ENCODE measurements at places on chromosomes 6 and 20.

DNA sequence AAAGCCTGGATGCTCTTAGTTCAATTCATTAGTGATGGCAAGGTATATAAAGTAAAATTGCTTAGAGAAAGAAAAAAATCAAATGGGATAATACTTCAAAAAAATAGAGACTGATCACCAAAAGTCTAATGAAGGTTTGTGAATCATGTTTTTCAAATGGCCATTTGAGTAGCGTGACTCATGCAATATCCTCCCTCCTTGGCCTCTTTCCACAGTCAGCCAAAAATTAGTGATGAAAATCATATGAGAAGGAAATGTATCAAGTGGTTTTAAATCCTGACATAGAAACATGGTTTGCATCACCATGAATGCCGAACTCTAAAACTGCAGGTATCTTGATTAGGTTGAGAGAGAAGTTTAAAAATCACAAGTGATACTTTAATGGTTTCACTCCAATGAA lies 1.2 kb upstream of the COL19A1 start:
- no peak for DNase-seq

DNA sequence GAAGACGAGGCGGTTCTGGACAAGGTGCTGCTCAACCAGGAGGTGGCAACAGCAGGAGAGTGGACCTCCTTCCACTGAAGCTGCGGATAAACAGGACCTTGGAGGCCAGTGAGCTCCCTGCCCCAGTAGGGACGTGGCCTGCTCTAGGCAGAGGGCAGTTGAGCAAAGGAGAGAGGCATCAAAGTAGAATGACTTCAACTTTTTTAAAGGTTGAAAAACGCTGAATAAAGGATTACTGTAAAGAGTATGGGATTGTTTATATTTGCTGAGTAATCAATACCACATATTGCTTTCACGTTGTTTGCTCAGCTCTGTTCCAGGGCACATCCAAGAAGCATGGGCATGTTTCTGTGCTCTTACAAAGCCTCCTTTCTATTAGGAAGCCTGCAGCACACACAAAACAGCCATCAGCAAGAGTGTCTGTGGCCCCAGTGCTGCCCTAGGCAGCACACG lies 48.1 kb downstream of the ERMARD start:
- no peak for DNase-seq

DNA sequence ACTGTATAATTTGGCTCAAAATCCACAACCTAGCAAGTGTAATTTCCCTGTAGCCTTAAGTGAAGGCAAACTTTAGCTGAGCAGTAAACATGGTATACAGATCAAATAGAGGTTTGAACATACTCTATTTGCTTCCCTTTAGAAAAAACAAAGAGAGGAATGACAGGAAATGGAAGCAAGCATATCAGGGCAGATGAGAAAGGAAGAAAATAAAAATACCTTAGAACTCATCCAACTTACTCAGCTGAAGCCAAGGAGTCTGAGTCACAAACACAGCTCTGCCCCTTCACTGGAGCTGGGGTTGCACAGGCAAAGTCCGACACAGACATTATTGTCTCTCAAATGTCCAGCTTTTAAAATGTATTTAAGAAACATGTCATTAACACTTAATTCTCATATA lies 379.9 kb upstream of the IRAK1BP1 start:
- no peak for DNase-seq

DNA sequence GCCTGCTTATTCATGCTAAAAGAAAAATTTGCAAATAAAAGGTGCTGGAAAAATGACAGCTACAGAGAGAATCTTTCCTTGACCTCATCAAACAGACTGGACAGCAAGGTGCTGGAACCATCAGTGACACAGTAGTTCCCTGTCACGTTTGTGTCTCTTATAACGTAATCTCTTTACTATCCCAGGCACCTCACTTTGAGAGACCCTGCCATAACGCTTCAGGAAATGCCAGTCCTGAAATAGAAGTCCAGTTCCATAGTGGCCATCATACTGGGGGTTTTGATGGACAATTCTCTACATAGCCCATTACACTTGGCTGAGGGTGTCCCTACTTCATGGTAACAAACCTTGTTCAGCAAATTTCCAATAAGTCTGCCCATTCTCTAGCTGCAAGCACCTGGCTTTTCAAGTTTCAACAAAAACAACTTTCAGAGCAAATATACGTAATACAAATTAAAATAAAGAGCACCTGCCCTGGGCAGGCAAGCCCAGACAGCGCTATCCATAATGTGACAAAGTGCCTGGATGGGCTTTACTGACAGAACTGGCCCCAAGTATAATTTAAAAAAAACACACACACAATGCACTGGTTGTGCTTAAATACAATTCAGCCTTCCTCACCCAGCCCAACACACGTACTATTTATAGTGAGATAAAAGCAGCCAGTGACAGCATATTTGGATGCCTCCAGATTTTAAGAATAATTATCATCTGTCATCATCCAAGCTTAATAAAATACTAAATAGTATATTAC lies 38.7 kb downstream of the CNKSR3 start:
- peak; percentile 86 for DNase-seq

DNA sequence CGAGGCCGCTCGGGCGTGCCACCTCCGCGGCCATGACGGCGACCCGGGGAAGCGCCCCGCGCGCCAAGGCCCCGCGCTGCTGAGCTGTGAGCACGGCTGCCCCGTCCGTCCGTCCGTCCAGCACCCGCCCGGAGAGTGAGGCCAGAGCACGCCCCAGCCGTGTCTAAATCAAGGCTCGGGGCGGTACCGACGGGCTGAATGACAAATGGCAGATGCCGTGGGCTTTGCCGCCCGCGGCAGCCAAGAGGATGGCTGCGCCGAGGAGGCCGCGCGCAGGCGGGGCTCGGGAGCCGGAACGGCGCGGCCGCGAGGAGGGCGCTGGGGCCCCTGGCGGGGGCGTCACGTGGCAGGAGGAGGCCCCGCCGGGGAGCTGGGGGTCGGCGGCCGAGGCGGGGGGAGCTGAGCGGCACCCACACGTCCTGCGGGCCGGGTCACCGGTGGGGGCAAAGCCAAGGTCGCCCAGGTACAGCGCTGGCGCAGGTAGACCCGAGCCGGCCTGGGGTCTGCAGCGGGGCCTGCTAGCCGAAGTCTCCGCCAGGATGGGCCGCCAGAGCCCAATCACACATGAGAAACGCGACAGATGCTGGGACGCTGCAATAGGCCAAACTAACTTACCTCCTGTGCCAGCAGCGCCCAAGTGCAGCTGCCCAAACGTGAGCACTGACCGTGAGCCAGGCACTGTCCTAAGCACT lies at the start of gene PLAGL1:
Gene PLAGL1, minus strand, starts transcription at position 140 of the 692 bp plus-strand sequence. CDS start 60,123 bp downstream, outside the sequence.
- no peak for DNase-seq

DNA sequence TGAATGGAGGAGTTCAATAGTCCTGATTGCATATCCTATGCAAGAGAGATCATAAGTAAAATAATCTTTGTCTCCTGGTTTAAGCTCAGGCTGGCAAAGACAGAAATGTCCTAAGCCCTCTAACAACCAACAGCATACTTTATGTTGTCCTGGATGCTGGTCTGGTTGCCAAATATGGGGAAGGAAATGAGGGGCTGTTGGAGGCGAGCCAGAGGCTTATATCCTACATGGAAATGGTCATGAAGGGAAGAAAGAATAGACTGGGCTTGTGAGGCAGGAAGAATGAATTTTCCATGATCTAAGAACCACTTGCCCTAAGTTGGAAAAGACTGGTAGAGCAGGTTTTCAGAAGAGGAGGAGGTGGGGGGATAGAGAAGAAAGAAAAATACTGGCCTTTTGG lies 237.1 kb downstream of the SMOC2 start:
- peak; percentile 13 for DNase-seq

- DNase-seq = no peak
Measured at GRCh38 chr20:57922083-57922482, 212.3 kb upstream of the PMEPA1 start.

GRCh38 chr20:61280217-61280980 lies 28.3 kb downstream of the CDH4 start:
- DNase-seq = no peak

DNA sequence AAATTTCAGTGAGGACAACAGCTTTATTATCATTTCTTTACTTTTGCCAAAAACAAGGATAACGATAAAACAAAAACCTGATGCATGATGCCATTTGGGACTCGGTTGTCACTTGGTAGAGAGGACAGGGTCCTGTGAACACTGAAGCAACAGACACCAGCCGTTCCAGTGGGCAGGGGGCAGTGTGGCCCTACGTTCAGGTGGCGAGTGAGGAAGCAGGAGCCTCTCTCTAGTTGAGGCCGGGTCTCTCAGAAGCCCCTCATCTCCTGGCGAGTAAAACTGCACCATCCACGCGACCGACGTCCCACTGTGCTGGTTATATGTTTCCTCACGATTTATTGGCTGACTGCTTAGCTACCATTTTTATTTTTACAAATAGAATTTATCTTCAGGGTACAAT lies 231.6 kb downstream of the THBS2 start:
- DNase-seq = no peak

GRCh38 chr6:1390946-1391799 lies 1.8 kb downstream of the FOXF2 start:
- DNase-seq = no peak

DNA sequence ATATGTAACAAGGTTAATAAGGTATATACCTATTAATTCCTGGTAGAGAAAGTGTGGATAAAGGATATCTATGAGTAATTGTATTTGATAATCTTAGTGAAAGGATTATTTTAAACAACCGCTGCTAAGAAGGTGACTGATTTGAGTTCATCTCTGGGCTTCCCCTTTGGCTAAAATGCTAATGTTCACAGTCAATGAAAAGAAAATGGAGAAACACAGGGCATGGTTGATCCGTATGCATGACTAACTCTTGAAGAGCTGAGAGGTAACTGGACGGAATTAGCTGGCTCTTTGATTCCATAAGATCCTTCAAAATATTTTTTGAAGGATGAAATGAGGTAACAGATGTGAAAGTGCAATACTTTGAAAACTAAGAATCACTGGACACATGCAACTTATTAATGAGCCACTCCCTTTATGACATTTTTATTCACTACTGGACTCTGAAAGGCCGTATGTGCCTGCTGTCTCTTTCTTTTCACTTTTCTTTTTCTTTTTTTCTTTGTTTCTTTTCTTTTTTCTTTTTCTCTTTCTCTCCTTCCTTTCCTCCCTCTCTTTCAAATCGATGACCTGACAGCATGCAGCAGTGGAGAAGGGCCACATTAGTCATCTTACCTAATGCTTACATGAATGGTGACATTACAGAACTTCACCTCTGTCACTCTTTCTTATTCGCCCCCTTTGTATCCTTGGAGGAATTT lies 464.6 kb downstream of the CDKAL1 start:
- DNase-seq = no peak

DNA sequence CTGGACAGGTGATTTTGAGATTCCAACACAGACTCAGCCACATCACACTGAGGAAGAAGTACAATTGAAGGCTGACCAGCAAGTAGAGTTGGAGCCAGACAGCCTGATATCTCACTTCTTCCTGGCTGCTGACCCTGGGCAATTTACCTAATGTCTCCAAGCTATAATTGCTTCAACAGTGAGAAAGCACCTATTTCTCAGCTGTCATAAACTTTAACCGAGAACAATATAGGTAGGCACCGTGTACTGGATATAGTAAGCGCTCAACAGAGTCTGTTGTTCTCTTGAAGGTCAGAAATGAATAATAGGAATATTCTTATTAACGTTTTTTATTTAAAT lies 28.3 kb downstream of the STX7 start:
- no peak for DNase-seq

DNA sequence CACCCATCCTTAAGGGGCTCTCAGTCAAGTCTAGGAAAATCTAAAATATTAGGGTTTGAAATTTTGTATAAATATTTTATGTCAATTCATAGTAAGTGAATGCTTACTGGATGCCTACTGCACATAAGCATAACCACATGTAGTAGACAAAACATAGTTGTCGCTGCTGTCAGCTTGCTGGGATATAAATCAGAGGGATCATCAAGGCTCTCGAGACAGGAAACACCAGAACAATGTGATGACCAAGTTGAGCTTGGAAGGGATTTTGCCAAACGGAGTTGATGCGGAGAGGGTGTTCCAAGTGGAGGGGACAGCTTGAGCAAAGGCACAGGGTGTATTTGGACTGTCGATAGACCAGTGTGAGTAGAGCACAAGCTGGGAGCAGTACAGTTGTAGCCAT lies 105.8 kb upstream of the SUPT3H start:
- no peak for DNase-seq

DNA sequence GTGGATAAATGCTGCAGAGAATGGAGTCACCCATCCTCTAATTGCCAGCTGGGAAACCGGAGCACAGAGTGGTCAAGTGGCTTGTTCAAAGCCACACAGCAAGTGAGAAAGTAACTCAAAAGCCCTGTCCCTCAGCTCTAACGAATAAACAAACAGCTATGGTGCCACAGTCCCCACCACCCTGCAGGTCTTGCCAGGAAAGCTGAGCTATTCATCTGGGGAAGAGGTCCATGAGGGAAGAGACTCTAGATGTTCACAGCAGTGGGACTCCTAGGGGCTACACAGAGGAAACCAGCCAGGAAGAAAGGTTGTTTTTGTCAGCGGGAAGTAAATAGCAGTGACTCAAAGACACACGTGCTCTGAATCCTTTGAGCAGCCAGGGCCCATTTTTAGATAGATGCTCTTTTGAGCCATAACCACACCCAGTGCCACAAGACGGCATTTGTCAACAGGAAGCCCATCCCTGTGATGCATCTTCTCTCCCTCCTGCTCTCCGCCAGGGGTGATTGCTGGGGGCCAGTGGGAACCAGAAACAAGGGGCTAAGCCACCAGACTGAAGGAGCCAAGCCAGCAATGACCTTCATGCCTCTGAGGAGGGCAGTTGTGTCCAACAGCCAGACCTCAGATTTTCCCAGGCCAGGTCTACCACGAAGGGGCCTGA lies 32.4 kb upstream of the TCP11 start:
- DNase-seq = no peak

DNA sequence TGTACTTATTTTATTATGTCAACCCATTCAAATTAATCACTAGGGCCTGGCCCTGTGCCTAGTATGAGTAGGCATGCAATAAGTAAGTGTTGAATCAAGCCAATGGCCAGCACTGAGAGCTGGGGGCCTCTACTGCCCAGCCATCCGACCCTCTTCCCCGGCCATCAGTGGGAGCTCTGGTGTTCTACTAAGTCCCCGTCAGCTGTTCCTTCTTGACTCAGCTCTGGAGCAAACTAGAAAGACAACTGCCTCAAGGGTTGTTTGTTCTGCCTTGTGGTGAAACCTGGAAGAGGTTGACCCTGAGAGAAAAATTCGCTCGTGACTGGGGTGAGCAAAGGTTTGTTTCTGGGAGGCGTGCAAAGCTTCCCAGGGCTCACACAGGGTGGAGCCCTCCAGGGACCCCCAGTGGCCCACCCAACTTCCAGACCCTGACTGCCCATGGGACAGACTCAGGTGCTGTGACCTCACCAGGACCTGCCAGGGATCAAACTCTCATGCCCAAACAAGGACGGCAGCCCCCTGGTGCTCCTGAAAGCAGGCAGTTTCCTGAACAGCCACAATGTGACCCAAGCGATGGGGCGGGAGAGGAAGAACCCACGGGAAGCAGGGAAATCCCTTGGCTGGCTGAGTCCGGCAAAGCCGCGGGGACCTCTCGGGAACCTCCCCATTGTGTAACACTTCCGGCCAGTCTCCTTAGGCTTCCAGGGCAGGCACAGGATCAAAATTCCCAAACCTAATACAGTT lies 50.4 kb downstream of the BANF2 start:
- no peak for DNase-seq

DNA sequence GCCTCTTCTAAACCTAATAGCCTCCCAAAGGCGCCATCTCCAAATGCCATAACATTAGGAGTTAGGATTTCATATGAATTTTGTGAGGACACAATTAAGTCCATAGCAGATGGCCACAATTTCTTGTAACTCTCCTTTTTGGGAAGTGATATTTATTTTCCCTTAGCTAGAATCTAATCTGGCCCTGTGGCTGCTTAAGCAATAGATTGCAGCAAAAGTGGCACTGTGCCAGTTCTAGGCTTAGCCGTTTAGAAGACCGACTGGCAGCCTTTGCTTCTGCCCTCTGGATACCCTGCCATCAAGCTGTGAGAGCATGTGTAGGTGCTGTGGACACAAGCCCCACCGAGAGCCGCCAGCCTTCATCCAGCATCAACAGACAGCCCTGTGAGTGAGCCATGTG lies 15.9 kb upstream of the ADGB start:
- DNase-seq = no peak
